ENCODE measurements at places on chromosomes 6 and 20.

GRCh38 chr6:49553384-49553783 lies 2.9 kb downstream of the C6orf141 start:
- DNase-seq: no peak

DNA sequence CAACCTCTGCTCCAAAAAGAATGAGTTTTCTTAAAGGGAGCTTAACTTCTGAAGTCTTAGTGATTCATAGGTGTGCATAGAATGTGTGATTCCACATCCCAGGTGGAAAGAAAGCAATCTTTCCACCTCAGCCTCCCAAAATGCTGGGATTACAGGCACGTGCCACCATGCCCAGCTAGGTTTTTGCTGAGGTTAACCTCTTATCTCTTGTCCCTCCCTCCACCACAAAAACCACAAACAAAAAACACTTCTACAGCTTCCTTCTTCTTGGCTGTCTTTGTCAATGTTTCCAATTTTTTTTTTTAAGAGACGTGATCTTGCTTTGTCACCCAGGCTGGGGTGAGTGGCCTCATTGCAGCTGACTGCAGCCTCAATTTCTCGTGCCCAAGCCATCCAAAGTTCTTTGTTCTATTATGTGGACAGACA lies 8.1 kb upstream of the CSE1L start:
- no peak for DNase-seq

DNA sequence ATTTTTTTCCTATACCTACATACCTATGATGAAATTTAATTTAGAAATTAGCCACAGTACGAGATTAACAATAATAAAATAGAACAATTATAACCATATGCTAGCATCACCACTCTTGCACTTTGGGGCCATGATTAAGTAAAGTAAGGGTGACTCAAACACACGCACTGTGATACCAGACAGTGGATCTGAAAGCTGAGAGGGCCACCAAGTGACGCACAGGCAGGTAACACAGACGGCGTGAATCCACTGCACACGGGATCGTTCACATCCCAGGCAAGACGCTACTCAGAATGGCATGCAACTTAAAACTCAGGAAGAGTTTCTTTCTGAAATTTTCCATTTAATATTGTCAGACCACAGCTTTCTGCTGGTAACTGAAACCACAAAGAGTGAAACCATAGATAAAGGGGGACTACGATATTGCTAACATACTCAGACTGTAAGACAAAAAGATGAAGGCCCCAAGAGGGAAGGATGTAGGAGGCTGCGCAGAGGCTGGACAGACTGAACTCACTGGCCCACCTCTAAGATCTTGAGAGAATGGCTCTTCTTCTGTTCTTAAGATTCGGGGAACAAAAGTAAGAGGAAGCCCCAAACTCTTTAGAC lies 17.9 kb downstream of the RRBP1 start:
- no peak for DNase-seq

GRCh38 chr6:147641511-147641910 lies 133.0 kb downstream of the SAMD5 start:
- no peak for DNase-seq

- no peak for DNase-seq
Measured at GRCh38 chr6:89692256-89692655, 53.7 kb upstream of the LYRM2 start.

- DNase-seq: no peak
Measured at GRCh38 chr6:35777356-35778102, 1.1 kb downstream of the CLPSL2 start.

GRCh38 chr20:50824137-50824536 lies 29.3 kb downstream of the BCAS4 start:
- no peak for DNase-seq

DNA sequence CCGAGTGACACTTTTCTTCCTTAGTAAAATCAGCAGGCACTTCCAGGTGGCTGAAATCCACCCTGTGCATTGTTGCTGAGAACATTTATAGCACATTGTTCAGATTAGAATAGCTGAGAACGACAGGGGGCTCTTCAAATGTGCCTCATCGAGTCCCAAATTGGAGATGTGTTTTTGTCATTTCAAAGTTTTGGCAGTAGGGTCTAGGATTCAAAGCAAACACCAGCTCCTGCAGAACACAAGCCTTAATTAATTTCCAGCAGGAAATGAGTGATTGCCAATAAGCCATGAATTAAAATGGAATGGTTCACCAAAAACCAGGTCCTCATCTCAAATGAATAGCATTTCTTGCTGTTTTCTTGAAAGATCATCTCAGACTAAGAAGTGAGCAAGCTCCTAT lies 171.6 kb downstream of the PLCB1 start:
- no peak for DNase-seq

DNA sequence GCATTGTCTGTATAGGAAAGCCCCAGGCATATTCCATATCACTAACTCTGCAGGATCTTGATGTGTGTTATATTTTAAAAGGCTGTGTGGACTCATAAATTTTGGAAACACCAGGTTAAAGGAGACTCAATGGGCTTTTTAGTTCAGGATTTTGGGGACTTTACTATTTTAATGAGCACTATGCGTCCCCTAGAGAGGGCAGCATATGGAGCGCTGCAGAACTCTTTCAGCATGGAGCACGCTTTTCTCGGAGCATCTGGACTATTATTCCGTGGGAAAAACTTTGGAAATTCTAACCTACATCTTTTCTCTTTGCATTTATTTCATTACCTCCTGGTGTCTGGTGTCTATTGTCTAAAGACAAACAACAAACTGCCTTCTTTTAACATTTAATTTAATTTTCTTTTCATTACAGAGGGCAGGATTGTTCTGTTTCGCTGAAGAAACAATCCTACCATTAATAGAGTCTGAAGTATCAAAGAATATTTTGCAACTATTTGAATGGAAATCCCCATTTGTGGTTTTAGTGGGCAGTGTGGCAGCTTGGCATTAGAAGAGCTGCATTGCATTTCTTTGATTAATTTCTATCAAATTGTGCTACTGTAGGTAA lies 399.9 kb upstream of the HSF2 start:
- DNase-seq: no peak

DNA sequence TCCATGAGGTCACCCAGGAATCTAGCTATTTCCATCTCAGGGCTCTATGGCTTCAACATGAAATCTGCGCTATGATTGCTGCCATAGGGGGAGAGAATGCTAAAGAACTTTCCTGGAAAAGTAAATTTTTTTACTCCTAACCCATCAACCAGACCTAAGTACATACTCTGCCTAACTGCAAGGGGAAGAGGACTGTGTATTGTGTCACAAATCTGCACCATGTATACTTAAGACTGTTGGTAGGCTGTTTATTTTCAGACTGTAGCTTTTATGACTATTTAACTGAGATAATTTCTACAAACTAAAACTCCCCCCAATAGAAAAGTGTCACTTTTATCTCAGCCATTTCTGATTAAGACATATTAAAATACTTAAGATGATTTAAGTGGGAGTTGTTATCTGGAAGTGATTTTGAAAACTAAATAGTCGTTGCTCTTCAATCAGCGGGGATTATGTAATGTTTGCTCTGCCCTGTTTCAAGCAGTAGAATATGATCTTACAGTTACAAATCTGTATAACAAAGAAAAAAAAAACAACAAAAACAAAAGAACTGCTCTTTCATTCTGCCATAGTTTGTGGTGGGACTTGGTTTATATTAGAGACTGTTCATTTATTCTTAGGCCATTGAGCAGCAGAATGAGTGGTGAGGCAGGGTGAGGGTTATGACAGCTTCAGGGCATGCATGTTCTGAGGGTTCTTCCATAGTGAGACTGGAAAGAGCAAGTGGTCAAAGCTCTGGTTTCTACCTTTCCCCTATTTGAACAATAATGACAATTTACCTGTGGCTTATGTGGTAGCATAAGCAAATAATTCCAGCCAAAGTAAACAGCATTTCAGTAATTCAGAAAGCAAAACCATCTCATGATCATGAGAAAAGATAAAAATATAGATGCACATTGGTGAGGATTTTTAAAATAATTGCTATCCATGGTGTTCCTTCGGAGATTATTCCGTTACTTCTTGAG lies 126.3 kb upstream of the CEP162 start:
- DNase-seq: no peak

DNA sequence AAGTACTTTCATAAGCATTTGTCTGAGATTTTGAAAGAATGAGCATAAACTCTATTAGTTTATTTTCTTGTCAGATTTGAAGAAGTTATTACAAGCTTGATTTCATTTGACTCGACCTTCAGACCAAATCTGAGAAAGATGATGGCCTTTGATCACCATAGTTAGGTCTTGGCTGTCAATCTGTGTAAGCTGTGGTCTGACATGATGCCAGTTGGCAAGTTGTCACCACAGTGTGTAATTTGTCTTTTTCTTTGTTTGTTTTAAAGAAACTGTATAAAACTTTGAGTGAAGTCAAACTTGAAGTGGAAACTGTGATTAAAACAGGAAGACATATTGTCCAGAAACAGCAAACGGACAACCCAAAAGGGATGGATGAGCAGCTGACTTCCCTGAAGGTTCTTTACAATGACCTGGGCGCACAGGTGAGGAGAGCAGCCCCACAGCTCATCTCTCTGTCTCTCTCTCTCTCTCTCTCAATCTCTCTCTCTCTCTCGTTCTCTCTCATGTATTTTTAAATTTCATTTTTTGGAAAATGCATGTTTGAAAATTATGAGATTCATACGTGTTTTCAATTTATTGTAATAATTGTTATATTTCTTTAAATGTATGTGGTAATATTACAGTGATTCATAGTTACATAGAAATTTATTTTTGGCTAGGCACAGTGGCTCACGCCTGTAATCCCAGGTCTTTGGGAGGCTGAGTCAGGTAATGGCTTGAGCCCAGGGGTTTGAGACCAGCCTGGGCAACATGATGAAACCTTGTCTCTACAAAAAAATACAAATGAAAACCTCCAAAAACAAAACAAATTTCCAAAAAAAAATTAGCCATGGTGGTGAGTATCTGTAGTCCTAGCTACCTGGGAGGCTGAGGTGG lies 208.1 kb downstream of the UTRN start:
- DNase-seq: no peak

DNA sequence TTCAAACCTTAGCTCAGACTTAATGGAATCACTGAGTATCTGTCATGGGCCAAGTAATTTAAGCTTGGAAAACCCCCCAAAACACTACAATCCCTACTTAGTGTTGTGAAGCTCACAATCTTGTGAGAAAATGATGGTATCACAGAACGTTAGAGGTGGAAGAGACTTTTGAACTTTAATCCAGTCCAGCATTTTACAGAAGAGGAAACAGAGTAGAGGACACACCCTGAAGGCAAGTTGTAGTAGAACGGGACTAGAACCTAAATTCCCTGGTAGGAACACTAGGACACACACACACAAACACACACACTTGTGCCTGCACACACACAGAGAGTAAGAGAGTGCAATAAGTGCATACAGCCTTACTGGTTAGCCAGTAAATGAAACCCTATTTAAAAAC lies 50.2 kb upstream of the CAP2 start:
- DNase-seq: no peak

DNA sequence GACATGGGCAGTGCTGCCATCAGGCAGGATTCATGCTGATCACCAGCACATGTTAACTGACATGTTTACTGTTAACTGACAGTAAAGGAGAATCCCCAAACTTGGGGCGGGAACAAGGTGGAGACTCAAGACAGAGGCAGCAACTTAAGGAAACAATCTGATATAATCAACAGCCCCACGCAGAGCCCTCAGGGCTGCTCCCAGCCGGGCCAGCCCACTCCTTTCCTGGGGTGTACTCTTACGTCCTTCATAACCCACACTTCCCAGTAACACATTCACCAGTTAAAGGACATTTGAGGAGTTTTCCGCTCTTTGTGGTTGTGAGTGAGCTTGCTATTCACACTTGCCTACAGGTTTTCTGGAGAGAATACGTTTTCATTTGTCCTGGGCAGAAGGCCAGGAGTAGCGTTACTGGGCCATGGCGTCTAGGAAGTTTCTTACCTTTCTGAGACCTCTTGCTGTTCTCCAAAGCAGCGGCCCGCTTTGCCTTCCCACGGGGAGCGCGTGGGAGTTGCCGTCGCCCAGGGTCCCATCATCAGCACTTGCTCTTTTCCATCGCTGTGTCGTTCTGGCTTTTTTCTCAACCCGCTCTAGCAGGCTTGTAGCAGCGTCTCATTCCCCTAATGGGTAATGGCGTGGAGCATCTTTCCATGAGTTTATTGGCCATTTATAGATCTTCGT lies 56.4 kb downstream of the FOXF2 start:
- DNase-seq: no peak

DNA sequence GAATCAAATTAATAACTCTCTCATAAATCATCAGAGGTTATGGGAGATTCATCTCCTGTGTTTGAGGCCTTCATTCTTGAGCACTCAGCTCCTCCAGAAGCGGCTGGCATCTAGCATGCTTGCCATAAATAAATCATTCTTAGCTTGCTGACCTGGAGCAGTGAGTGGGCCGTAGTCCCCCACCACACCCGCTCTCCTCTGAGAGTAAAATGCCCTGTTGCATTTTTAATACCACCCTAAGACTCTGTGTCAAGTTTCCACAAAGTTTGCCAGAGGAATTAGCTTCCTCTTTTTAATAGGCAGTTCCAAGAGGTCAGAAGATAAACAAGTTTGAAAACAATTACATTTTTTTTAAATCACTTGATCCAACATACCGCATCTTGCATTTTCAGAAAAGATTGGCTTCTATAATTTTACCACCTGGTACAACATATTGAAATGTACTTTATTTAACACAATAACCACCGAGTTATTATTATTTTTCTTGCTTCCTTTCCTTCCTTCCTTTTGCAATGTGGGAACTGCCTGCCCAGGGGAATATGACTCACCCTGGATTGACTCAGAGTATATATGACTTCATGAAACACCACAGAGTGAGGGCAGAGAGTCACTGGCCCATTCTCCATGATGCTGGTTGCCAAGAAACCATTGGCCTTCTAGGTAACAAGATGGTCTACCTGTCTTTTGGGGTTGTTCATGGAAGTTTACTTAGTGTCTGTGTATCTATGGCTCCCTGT lies 29.4 kb upstream of the CLIC5 start:
- DNase-seq: no peak

DNA sequence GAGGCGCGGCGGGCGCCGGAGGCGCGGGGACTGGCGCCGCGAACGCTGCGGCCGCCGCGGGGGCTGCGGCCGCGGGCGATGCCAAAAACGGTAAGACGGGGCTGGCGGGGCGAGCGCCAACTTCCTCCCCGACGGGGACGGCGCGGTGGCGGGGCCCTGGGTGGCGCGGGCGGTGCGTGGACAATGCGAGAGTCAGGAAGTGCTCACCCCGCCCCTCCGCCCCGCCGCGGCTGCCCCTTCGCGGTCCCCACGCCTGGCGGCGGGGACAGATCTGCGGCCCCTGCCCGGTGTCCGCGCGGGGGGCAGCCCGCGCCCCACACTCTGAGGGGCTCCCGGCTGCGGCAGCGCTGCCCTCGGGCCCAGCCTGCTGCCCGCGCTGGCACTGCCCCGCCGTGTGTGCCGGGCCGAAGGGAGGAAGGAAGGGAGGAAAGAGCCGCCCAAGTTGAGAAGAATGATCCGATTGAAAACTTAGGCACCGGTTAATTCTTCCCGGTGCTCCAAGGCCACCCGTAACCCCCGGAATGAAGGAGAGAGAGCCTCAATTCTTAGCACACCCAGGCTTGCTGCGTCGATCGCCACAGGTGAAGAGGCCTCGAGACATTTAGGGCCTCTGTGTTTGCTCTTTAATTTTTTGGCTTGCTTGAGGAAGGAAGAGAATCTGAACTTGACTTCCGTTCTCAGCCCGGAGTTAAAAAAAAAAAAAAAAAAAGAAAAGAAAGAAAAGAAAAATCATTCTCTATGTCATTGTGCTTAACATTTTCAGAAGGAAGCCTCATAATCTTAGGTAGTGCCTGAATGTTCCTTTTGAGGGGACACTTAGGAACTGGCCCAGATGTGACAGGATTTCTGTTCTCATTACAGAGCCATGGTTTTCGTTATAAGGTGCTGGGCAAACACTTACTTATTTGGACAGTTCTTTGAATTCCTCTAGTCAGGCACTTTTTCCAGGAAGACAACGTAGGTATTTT lies 982 bp downstream of the HECA start:
- peak; percentile 58 for DNase-seq

- no peak for DNase-seq
Measured at GRCh38 chr6:49730251-49730650, 13.9 kb downstream of the CRISP3 start.

All from activated gamma-delta T cell (primary cell).